Activated CD4-positive, alpha-beta T cell treated with anti-CD3 and anti-CD28 coated beads for 1 hour (primary cell): ENCODE measurements at places on chromosomes 13 and 19.

DNA sequence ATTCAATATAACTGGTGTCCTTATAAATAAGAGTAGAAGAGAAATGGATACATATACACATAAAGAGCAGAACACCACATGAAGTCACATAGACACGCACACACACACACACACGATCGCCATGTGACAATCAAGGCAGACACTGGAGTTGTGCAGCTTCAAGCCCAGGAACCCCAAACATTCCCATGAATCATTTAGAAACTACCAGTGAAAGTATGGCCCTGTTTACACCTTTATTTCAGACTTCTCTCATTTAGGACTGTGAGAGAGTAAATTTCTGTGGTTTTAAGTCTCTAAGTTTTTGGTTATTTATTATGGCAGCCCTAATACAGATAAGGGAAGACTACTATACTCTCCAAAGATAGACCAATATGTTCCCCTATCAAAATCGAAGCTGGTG lies 20.4 kb upstream of the TNFSF13B start:
- no peak for DNase-seq

DNA sequence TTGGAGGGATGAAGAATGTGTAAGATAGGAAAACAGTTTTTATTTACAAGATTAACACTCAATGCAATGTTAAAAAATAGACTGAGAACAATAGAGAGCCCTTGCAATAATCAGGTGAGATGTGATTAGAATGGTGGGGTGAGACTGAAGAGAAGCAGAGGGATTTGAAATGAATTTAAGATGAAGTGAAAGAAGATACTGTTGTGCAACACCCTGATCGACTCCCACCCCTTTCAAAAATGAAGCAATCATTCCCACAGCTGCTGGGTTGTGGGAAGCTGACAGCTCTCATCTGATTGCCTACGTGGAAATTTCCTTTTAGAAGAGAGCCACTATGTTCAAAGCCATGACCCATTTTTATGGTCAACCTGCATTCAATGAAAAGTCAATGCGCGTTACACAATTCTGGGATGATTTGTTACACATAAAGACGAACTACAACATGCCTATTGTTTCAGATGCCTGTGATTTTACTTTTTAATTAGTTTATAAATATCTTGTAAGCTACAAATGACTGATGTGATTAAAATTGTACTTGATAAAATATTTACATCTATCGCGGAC lies 1374.8 kb downstream of the PCDH9 start:
- no peak for DNase-seq

GRCh38 chr19:1956868-1957492 lies 16.0 kb downstream of the CSNK1G2 start:
- DNase-seq, result no peak

GRCh38 chr19:47489072-47489914 lies 5.3 kb upstream of the KPTN start:
- no peak for DNase-seq

GRCh38 chr13:29593605-29594297 lies 1.7 kb downstream of the SLC7A1 start:
- DNase-seq, result no peak

- DNase-seq, result no peak
These were observed 682 bp downstream of the PIK3R2 start for GRCh38 chr19:18153556-18154134.

DNA sequence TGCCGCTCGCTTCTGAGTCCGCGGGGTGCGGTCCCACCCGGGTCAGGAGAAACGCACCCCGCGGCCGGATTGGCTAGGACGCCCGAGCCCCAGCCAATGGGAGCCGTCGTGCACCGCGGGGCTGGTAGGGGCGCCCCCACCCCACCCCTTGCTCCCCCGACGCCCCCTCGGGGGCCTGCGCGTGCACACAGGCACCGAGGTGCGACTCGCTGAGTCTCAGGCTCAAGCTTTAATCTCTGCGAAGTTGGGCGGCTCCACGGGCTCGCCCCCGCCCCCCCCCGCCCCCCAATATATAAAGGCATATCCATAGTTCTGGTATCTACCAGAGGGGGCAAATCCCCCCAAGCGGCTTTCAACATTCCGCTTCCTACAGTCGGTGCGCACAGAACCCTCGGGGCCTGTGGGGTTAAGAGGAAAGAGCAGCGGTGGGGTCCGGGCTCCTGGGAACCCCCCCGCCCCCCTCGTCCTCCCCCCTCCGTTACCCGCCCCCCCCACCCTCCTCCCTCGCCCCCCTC lies at the start of gene COX6B2:
TSS of gene COX6B2 (minus strand) at position 22 of the 515 bp plus-strand sequence. CDS start 198 bp downstream, outside the sequence.
- DNase-seq, result no peak
